Activated naive CD8-positive, alpha-beta T cell treated with anti-CD3 and anti-CD28 coated beads for 36 hours (primary cell): ENCODE measurements at places on chromosomes 3 and 15.
A peak's percentile ranks its signal among the peaks of the same experiment; 100 is the strongest.

- H3K4me3 ChIP-seq, result no peak overlapping the region
- H3K27me3 ChIP-seq, result no peaks in the 10 kb centered on the region
- H3K27ac ChIP-seq, result no peak overlapping the region
- no peaks in the 10 kb centered on the region for H3K36me3 ChIP-seq
- DNase-seq, result peak; percentile 47
- H3K4me1 ChIP-seq, result no peaks in the 10 kb centered on the region
Measured at GRCh38 chr15:78195735-78196201, 38.6 kb downstream of the ACSBG1 start.

- no peaks in the 10 kb centered on the region for H3K27me3 ChIP-seq
- H3K36me3 ChIP-seq, result peaks cover 4% of the 10 kb centered on the region
- H3K4me1 ChIP-seq, result peaks cover 5% of the 10 kb centered on the region
- no peak for DNase-seq
Measured at GRCh38 chr3:57659806-57660439, 33.0 kb downstream of the DENND6A start.

- H3K4me1 ChIP-seq, result no peaks in the 10 kb centered on the region
- H3K36me3 ChIP-seq, result no peaks in the 10 kb centered on the region
- no peak overlapping the region for H3K27ac ChIP-seq
- H3K4me3 ChIP-seq, result no peak overlapping the region
- no peak for DNase-seq
- no peaks in the 10 kb centered on the region for H3K27me3 ChIP-seq
Measured at GRCh38 chr15:27705056-27705455, 394.1 kb downstream of the OCA2 start.

DNA sequence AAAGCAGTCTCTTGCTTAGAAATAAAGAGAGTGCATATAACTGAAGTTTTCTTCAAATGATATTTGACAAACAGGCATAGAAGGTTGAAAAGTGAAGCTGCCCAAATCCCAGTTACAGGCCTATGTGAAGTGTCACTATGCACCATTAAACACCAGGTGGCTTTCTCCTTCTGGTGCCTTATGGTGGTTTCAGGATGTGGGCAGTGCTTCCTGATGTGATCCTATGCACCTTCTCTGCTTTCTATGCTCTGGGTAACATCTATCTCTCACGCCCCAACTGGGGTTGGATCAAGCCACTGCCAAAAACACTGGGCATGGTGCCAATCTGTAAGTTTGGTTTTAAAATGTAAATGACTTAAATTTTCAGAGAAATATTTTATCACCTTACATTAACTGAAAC is 744.7 kb downstream of the TUSC7 start:
- H3K36me3 ChIP-seq, result no peaks in the 10 kb centered on the region
- no peak overlapping the region for H3K4me3 ChIP-seq
- no peak for DNase-seq
- H3K27ac ChIP-seq, result no peak overlapping the region
- H3K27me3 ChIP-seq, result no peaks in the 10 kb centered on the region

- no peak for DNase-seq
- no peak overlapping the region for H3K4me3 ChIP-seq
- H3K27ac ChIP-seq, result no peak overlapping the region
- H3K36me3 ChIP-seq, result no peaks in the 10 kb centered on the region
Measured at GRCh38 chr15:75136118-75136517, 65.6 kb upstream of the C15orf39 start.
